Activated naive CD4-positive, alpha-beta T cell treated with anti-CD3 and anti-CD28 coated beads, Interleukin-2, amount 10 ng/mL, durations not matched to agents 5 hours and 36 hours (primary cell): ENCODE measurements at places on chromosomes 4 and X. TPM values are rescaled to one million over a fixed set of nuclear protein-coding genes. Genes with fewer than 3 reads are reported as not detected.

The CXXC4 gene
- not detected for total RNA-seq

The CYTL1 gene
- not detected for total RNA-seq

The KLHL34 gene
- total RNA-seq = 1.3 TPM

The MAGEA2B gene
- total RNA-seq = not detected

The CEP135 gene
- 19.3 TPM for total RNA-seq

The SPANXN3 gene
- total RNA-seq = not detected

The KIT gene
- total RNA-seq = 0.03 TPM

The JAKMIP1 gene
- total RNA-seq = 4.9 TPM

The FRG2 gene
- total RNA-seq = not detected

The CXCL10 gene
- 0.50 TPM for total RNA-seq

The CHST7 gene
- total RNA-seq = 13.3 TPM

The AREG gene
- total RNA-seq = not detected

The NCAPG gene
- total RNA-seq = 62.7 TPM

The WNK3 gene
- 0.30 TPM for total RNA-seq

The FHDC1 gene
- 0.05 TPM for total RNA-seq

The CACNA1F gene
- 0.91 TPM for total RNA-seq

The CCSER1 gene
- total RNA-seq = not detected

The AFF2 gene
- total RNA-seq = 1.4 TPM

The PABPC1L2A gene
- total RNA-seq = not detected

The PABPC4L gene
- total RNA-seq = not detected

The GAGE12E gene
- not detected for total RNA-seq

The PTCHD1 gene
- total RNA-seq = not detected

The TEX13B gene
- total RNA-seq = not detected

The SLC2A9 gene
- total RNA-seq = 0.98 TPM

The OPRPN gene
- not detected for total RNA-seq

The TMPRSS11B gene
- total RNA-seq = not detected

The NDNF gene
- total RNA-seq = not detected
